ENCODE measurements at places on chromosomes 12 and 14.

- no peak for DNase-seq
These were observed 313.4 kb downstream of the BCL11B start for GRCh38 chr14:98958632-98959031.

DNA sequence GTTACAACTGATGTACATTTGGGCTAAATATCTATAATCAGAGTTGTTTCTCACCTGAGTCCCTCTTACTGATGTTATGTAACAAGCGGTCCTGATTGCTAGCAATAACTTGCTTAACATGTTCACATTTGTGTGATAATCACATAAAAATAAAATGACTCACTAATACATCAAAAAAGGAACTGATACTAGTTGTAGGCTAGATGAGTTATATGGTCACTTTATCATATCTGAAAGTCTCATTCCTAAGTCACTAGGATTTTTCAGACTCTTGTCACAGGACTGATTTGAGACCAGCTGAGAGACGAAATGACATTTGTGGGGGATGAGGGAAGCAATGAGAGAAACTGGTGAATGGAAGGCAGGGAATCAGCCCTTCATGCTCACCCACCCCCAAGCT, 34.3 kb downstream of the NKX2-1 start:
- DNase-seq, result no peak

DNA sequence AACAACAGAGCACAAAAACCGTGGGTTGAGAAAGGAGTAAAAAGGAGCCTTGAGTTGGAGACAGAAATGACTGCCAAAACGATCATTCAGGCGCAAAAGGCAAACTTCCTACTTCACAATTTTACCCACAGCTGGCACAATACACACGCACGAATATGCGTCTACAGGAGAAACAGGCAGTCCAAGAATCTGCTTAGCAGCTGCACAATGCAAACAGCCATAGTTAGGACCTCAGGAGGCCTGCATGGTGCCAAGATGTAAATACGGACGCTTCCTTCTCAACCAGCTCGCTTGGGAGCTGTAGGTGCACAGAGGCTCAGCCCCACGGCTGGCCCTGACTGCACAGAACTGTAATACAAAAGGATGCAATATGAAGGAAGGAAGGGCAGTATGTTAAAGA, 250.1 kb upstream of the CAND1 start:
- no peak for DNase-seq

GRCh38 chr12:26800347-26800746, 32.6 kb downstream of the ITPR2 start:
- DNase-seq, result no peak

DNA sequence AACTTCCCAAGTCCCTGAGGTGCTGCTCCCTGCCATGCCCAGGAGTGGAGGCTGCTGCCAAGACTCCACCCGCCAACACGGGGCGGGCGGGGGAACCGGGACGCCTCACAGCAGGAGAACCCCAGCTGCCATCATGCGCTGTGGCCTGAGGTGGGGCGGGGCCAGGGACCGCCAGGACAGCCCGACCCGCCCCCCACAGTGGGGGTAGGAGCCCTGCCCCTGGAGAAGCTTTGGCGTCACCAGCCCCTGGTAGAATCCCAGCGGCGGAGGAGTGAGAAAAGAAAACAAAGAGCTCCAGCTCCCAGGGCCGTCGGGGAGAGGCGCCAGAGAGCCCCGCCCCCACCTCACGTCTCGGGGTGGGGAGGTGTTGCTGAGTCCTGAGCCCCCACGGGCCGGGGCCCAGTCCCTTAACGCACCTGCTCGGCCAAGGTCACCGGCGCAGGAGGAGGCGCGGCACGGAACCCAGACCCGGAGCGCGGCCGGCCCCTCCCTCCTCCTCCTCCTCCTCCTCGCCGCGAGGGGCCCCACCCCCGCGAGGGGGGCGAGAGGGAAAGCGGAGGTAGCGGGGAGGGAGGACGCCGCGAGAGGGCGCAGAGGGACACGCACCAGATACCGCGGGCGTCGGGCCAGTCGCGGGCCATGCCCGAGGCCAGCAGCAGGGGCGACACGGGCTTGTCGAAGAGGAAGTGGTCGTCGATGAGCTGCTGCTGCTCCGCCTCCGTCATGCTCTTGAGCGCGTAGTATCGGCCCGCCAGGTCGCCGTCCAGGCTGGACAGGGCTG, 1.8 kb downstream of the CKB start:
- peak; percentile 74 for DNase-seq

DNA sequence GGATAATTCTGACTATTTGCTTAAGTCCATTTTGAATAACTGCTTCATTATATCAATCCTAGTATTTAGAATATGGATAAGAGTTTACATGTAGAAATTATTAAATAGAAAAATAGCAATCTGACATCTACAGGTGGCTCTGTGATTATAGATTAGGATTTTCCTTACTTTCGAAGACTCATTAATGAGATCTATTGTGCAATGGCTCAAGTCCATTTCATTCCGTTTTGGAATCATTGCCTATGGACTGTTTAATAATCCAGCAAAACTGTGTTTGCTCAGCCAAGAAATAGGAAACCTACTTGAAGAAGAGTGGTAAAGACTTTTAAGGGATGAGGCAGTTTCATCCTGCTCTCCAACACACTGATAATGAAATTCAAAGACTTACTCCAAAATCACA, 67.8 kb upstream of the SSTR1 start:
- DNase-seq, result no peak

GRCh38 chr12:91176915-91177314, 5.7 kb downstream of the DCN start:
- no peak for DNase-seq

GRCh38 chr12:94235848-94236247, 87.5 kb downstream of the PLXNC1 start:
- no peak for DNase-seq

DNA sequence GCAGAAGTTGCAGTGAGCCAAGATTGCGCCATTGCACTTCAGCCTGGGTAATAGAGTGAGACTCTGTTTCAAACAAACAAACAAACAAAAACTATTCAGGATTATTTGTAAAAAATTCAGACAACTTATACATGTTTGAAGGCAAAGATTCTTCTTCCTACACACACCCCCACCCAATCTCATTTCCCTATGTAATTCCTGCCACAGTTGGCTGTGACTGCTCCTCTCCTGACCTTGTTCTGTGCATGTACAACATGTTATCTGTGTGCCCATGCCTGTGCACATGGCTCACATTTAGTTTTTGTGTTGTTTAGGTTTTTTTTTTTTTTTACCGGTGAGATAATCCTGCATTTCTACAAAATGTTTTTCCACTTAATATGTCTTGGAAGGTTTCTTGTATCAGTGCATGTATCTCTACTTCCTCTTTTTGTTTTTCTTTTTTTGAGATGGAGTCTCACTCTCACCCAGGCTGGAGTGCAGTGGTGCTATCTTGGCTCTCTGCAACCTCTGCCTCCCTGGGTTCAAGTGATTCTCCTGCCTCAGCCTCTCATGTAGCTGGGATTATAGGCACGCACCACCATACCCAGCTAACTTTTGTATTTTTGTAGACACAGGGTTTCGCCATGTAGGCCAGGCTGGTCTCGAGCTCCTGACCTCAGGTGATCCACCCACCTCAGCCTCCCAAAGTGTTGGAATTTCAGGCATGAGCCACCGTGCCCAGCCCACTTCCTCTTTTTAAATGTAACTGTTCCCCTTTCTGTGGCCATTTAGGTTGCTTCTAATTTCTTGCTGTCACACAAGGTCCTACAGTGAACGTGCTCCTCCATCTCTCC, 8.7 kb downstream of the CFAP251 start:
- DNase-seq, result no peak

DNA sequence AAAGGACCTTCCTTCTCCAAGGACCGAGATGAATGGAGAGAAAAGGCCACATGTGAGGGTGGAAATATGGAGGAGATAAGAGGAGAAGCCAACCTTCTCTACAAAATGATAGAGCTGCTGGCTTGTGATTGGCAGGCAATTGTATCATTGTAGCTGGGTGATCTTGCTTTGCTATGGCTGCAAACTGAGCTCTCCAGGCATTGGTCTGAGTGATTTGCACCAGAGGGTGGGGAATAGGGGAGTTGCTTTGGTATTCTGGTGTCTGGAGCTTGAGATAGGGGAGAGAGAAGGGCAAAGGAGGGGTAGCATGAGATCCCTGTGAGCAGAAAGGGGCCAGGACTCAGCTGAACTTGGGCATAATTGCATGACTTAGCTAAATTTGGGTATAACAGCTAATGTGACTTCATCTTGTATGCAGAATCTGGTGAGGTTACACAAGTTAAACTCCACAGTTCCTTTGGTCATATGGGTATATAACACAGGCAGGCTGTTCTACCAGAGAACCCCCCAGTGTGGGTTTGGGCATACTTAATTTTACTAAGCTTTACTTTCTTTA, 72.0 kb downstream of the FOS start:
- no peak for DNase-seq

- no peak for DNase-seq
These were observed 84.5 kb downstream of the PLEKHG3 start for GRCh38 chr14:64788706-64789105.

- DNase-seq, result no peak
These were observed 163.6 kb upstream of the NAV3 start for GRCh38 chr12:77667101-77667500.

GRCh38 chr12:120463712-120464111, 5.8 kb downstream of the SRSF9 start:
- DNase-seq, result no peak

- DNase-seq, result no peak
These were observed 49.9 kb downstream of the PTHLH start for GRCh38 chr12:27922531-27923139.

DNA sequence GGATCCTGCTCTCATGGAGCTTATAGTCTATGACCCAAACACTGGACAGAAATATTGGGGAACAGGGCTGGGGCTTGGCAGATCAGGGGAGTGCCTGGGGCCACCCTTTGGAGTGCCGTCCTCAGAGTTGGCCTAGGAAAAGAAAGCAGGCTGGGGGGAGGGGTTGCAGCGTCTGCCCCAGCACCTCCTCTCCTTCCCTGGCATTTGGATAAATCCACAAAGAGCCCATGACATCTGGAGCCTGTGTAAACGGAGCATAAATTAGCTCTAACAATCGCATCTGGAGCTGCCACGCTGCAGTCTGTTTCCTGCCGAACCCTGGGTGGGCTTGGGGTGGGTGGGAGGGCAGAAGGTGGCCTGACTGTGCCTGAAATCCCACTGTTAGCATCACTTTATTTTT, 63.8 kb downstream of the MVK start:
- no peak for DNase-seq

- DNase-seq, result no peak
These were observed 125.9 kb downstream of the CALM1 start for GRCh38 chr14:90522571-90523191.

- no peak for DNase-seq
These were observed 2.9 kb upstream of the TMEM30B start for GRCh38 chr14:61284001-61284400.

GRCh38 chr14:76277586-76278130, 98.3 kb upstream of the ESRRB start:
- no peak for DNase-seq

DNA sequence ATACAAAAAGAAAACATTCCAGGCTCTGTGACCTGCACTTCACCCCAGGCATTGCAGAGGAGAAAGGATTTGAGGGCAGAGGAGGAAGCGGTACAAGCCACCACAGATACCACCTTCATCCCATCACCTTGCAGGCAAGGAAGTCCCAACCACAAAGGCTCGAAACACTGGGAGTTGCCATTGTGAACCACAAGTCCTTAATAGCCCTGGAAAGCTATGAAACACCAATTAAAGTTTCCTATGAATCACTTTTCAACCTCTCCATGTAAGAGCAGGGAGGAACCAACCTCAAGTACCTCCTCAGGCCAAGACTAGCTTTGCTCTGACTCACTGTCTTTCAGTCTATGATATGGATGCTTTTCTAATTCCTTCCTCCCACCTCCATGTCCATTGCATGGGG, 27.0 kb downstream of the MAP3K9 start:
- DNase-seq, result no peak

- DNase-seq, result no peak
These were observed 648.2 kb downstream of the VRK1 start for GRCh38 chr14:97445367-97445766.

DNA sequence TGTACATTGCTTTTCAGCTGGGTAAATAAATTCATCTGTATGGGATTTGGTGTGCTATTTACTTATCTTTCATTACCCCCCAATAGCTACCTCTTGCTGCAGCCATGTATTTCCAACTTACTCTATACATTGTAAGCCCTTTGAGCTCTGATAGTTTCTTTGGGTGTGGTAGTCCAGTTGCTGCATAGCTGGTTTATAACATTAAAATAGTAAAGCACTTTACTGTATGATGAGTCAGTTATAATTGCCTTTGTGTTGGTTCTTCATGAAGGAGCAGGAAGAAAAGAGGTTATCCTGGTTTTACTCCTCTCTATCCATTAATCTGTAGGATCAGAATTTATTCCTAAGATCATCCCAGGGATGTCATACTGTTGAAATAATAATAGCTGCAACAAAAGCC, 15.7 kb downstream of the TBC1D30 start:
- DNase-seq, result no peak

DNA sequence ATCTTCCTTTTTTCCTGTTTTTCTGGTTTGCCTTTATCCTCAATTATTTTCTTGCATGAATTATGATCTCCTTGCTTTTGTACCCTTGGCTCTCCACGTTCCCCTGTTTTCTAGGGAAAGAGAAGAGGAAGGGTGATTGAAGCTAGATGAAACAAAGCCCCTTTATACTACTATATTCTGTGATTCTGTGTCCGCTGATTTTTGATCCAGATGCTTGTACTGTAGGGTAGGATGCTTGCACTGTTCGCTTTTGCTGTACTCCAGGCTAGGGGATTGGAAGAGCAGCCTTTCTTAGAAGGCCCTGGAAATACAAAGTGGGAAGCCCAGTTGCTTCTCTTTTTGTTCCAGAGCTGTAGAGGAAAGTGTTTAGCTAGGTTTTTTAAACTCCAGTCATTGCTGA, 35.1 kb upstream of the KLHDC2 start:
- no peak for DNase-seq

DNA sequence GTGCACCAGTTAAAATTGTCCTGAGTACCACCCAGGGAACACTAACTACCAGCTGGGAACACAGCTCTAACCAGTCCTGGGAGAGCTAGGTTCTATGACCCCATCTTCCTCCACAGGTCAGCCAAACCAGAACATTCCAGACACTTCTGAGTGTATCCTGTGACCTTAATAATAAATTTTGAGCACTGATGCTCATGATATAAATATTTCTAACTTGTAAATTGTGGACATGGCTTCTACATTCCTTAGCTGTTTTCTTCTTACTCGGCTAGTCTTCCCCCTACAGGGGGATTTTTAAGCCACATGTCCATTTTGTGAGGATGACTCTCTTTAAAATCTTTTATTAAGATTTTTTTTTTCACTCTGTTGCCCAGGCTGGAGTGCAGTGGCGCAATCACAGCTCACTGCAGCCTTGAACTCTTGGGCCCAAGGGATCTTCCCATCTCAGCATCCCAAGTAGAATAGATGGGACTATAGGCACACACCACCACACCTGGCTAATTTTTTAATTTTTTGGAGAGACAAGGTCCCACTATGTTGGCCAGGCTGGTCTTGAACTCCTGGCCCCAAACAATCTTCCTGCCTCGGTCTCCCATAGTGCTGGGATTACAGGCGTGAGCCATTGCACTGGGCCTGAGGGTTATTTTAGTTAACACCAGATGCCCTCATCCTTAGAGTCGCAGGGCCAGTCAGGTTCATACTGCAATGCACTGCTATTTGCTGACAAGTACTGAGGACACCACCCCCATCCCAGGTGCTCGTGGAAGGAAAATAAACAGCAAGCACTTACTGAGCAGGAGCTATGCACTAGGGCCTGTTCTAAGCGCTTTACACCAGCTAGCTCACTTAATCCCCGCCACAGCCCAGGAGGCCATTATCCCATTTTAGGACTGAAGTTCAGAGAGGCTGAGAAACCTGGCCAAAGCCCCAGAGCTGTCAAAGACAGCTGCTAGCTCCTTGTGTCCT, 142.6 kb upstream of the NCOR2 start:
- DNase-seq, result no peak
